ENCODE measurements at places on chromosomes 7 and 10.

DNA sequence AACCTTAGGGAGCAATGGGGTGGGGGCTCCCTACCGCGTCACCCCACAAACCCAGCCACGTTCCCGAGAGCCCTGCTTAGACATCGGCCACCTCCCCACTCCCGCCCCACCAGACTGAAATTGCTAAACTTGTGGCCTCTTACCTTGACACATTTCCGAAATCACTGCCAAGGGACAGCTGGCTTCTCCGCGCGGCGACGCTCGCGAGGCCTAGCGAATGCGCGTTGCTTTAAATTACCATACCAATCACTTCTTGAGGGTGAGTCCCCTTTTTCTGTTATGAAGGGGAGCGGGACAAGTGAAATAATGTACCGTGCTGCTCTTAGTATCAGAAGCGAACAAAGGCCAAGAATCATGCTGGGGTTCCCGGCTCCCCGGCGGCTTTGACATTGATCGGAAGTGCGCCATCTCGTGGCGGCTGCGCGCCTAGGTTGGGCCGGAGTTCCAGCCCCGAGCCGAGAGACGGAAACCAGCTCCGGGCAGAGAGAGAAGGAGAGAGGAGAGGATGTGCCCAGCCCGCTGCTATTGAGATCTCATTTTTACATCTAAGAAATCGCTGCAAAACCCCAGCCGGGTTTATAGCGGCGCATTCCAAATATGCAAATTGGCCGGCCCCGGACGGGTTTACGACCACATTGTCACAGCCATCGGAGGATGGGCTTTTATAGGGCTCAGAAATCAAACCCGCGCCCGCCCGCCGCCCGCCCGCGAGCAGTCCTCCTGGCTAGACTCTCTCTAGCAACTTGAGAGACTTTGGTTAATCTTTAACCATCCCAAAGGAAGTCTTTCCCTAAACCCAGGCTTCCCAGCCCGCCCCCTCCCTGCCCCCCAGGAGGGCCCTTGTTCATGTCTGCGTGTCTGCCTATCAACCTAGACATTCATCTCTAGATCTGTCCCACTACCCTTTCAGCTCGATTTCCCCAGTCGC is 5.3 kb downstream of the HOXA11 start:
- peaks cover 79% of the 10 kb centered on the region for H3K4me1 ChIP-seq
- peak; percentile 88 for DNase-seq
- H3K27me3 ChIP-seq: peaks cover 56% of the 10 kb centered on the region
- H3K36me3 ChIP-seq: peaks cover 4% of the 10 kb centered on the region
- peak overlapping the region; percentile 97 for H3K4me3 ChIP-seq

GRCh38 chr10:14200698-14201544 is 129.8 kb downstream of the FRMD4A start:
- H3K4me3 ChIP-seq: no peak overlapping the region
- H3K27ac ChIP-seq: peak overlapping the region; percentile 78
- H3K27me3 ChIP-seq: peaks cover 13% of the 10 kb centered on the region
- H3K36me3 ChIP-seq: no peaks in the 10 kb centered on the region
- DNase-seq: peak; percentile 53

DNA sequence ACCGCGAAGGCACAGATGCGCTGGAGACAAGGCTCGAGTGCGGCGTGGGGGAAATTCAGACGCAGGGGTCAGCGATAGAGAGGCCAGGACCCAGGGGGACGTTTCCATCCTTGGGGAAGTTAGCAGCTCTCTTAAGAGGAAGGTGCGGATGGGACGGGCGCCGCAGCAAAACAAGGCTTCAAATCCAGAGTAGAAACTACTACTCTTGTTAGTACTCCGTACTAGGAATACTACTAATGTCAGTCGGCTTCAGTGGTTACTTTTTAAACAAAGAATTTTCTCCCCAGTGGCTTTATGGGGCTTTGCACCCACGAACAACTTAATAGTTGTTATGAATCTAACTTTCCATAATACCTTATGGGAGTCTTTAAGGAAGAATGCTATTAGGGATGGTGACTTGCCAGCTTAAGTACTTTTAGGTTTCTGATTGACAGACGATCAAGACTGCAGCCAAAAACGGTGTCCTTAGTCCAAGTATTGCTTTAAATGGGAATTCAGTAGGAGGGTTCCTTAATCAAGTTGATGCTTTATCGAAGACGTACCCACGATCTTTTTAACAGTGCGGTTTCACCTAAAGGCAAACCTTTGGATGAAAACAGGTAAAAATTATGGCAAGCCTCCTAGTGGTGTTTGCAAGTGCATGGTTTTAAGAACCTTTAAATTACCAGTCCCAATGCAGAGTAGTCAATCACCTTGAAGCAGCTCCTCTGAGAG is 812 bp upstream of the IDE start:
- no peaks in the 10 kb centered on the region for H3K36me3 ChIP-seq
- H3K27me3 ChIP-seq: no peaks in the 10 kb centered on the region
- H3K4me3 ChIP-seq: peak overlapping the region; percentile 84
- peak overlapping the region; percentile 97 for H3K27ac ChIP-seq

DNA sequence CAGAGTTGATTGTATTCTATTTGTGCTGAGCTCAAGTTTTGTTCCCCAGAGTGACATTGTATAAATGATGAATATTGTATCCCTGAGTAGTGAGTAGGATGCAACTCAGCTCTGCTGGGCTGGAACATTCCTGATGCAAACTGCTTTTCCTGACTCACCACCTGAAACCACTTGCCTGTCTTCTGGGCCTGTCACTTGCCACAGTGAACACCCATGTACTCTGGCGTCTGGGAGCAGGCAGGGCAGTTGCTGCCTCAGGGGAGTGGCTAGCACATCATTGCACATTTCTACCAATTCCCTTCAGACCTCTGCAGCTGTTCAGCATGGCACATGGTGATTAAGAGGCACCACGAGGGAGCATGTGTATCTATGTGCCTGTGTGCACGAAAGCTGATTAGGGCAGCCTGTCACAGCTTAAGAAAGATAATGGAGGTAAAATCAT is 157.3 kb downstream of the SND1 start:
- H3K4me3 ChIP-seq: no peak overlapping the region
- peaks cover 2% of the 10 kb centered on the region for H3K27me3 ChIP-seq
- peak overlapping the region; percentile 65 for H3K27ac ChIP-seq
- H3K36me3 ChIP-seq: peaks cover 15% of the 10 kb centered on the region
- DNase-seq: no peak
- H3K4me1 ChIP-seq: peaks cover 38% of the 10 kb centered on the region

GRCh38 chr10:28765641-28766040 is 88.3 kb downstream of the BAMBI start:
- H3K4me3 ChIP-seq: no peak overlapping the region
- no peak for DNase-seq
- no peaks in the 10 kb centered on the region for H3K27me3 ChIP-seq
- H3K27ac ChIP-seq: no peak overlapping the region

DNA sequence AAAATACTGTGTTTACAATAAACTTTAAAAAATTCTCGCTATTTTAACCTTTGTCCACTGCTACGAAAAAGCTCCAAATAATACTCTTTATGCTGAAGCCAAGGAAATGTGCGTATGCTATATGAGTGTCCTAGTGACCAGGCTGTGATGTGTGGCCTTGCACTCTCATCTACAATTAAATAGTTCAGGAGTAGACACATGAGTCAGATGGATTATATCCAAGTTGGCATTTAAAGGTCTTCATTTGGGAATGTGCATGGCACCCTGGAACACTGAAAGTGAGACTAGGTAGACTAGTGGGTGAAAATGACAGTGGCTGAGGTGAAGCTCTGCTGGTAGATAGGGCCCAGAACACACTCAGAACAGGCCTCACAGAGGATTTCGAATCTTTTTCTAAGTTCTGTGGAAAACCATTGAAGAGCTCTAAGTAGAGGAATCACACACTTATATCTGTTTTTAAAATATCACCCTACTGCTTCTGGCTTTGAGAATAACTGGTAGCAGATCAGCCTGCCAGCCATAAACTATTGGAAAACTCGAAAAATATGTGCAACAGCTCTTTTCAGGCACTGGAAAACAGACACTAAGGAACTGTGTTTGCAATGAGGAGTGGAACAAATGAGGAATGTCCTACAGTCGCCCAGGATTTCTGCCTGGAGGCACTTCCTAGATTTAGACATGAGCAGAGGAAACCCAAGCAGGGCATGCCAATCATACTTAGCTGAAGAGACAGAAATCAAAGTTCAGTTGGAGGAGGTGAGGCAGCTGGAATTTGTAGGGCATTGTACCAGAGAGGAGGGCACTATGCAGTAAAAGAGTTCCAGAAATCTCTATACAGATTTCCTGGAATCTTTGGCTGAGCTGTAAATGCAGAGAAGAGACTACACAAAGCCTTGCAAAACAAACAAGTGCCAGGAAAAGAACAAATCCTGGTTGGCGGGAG is 603.8 kb upstream of the LRRTM3 start:
- H3K36me3 ChIP-seq: no peaks in the 10 kb centered on the region
- peaks cover 3% of the 10 kb centered on the region for H3K27me3 ChIP-seq
- DNase-seq: no peak
- H3K27ac ChIP-seq: peak overlapping the region; percentile 74
- peaks cover 14% of the 10 kb centered on the region for H3K4me1 ChIP-seq

DNA sequence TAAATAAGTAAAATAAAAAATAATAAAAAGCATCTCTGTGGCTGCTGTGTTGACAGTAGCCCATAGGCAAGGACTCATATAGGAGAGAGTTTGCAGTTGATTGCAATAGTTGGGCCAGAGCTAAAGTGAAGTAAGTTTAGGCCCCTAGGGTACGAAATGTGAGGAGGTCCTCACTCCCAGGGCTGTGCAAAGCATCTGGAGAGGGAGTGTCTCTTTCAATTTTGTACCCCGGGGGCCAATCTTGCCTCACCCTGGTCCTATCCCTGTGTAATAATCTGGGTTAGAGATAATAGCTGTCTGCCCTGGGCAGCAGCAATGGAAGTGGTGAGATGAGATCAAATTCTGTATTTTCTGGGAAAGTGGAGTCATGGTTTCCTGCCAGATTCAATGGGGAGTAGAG is 365.7 kb downstream of the GATA3 start:
- peaks cover 14% of the 10 kb centered on the region for H3K4me1 ChIP-seq
- H3K36me3 ChIP-seq: no peaks in the 10 kb centered on the region
- no peak for DNase-seq
- H3K4me3 ChIP-seq: no peak overlapping the region
- H3K27me3 ChIP-seq: peaks cover 37% of the 10 kb centered on the region

DNA sequence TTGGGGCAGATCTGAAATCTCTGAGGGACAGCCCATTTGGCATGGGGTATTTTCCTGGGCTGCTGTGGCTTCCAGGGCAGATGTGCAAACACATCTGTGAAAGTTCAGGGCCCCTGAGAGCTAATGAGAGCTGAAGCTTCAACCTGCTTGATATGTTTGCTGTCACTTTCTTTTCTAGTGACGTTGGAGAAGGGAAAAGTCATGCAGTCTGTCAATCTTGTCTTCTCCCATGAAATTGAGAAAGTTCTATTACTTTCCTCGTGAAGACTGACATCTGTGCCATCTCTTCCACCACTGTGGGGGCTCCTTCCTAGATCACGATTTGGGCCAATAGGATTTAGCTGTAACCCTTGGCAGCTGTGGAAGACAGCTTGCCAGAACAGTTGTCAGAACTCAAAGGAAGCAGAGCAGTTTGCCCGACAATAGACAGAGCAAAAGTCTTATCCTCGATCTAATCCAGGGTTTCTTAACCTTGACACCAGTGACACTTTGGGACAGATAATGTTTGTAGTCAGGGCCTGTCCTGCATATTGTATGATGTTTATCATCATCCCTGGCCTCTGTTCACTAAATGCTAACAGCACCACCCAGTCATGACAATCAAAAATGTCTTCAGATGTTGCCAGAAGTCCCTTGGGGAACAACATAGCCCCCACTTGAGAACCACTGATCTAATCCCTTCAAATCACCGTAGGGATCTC is 586.5 kb downstream of the LRMDA start:
- no peaks in the 10 kb centered on the region for H3K36me3 ChIP-seq
- H3K4me3 ChIP-seq: no peak overlapping the region
- no peak for DNase-seq
- peaks cover 9% of the 10 kb centered on the region for H3K27me3 ChIP-seq
- peaks cover 33% of the 10 kb centered on the region for H3K4me1 ChIP-seq

- no peak for DNase-seq
- peaks cover 5% of the 10 kb centered on the region for H3K27me3 ChIP-seq
- no peaks in the 10 kb centered on the region for H3K36me3 ChIP-seq
Measured at GRCh38 chr7:86745013-86745745, 101.5 kb downstream of the GRM3 start.

- no peak overlapping the region for H3K27ac ChIP-seq
- DNase-seq: peak; percentile 60
- H3K4me3 ChIP-seq: no peak overlapping the region
- H3K27me3 ChIP-seq: peaks cover 5% of the 10 kb centered on the region
- H3K36me3 ChIP-seq: no peaks in the 10 kb centered on the region
Measured at GRCh38 chr10:78953113-78953798, 115.5 kb upstream of the ZMIZ1 start.

DNA sequence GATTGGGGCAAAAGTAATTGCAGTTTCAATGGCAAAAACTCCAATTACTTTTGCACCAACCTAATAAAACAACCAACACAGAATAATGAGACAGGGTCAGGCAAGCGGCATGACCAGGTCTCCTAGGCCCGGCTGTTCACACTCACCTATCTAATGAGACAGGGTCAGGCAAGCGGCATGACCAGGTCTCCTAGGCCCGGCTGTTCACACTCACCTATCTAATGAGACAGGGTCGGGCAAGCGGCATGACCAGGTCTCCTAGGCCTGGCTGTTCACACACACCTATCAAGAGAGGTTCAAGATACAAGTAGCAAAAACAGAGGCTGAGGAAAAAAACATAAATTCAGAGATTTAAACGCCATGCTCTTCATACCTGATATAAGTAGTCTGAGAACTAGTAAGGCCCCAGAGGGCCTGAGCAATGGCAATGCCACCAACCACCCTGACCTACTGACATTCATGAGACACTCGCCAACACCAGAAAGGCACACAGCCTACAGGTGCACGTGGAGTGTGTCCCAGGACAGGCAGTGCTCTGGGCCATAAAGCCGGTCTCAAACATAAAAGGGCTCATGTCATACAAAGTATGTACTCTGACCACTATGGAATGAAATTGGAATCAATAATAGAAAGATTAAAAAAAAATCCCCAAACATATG is 40.6 kb upstream of the NCAPG2 start:
- no peak overlapping the region for H3K27ac ChIP-seq
- no peaks in the 10 kb centered on the region for H3K27me3 ChIP-seq
- peaks cover 66% of the 10 kb centered on the region for H3K36me3 ChIP-seq
- H3K4me3 ChIP-seq: no peak overlapping the region
- DNase-seq: no peak
- no peaks in the 10 kb centered on the region for H3K4me1 ChIP-seq

DNA sequence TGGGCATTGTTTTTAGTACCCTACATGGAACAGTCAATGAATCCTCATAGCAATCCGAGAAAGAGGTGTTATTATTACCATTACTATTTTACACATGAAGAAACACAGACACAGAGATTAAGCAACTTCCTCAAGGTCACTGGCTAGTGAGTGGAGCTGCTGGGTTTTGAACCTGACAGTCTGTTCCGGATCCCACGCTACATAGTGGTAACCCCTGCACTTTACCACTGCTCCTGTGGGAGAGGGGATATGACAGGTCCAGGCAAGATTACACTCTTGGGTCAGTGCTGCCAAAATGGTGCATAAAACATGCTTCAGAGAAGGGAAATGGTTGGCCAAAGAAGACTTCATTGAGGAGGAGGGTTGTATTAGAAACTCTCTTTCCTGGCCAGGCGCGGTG is 185.7 kb downstream of the XPNPEP1 start:
- no peaks in the 10 kb centered on the region for H3K4me1 ChIP-seq
- H3K27ac ChIP-seq: no peak overlapping the region
- H3K4me3 ChIP-seq: no peak overlapping the region
- no peaks in the 10 kb centered on the region for H3K36me3 ChIP-seq
- no peak for DNase-seq
- H3K27me3 ChIP-seq: peaks cover 3% of the 10 kb centered on the region

GRCh38 chr7:87151729-87152111 is 533 bp upstream of the DMTF1 start:
- no peak for DNase-seq
- no peaks in the 10 kb centered on the region for H3K27me3 ChIP-seq
- H3K27ac ChIP-seq: peak overlapping the region; percentile 100
- H3K4me1 ChIP-seq: peaks cover 52% of the 10 kb centered on the region
